ENCODE measurements at places on chromosomes 16 and 17. TPM values are rescaled to one million over a fixed set of nuclear protein-coding genes. Genes with fewer than 3 reads are reported as not detected.

The DBNDD1 gene
- total RNA-seq = 0.55 TPM

The ASGR2 gene
- total RNA-seq = not detected

The DHRS7C gene
- not detected for total RNA-seq

The ZSCAN10 gene
- total RNA-seq = 0.24 TPM

The WFDC1 gene
- 0.40 TPM for total RNA-seq

The CCL7 gene
- not detected for total RNA-seq

The CA5A gene
- not detected for total RNA-seq

The GRB2 gene
- total RNA-seq = 109 TPM

The NKD1 gene
- 0.73 TPM for total RNA-seq

The CRAMP1 gene
- 28.1 TPM for total RNA-seq

The ZPBP2 gene
- total RNA-seq = not detected

The HS3ST3A1 gene
- total RNA-seq = 1.8 TPM

The LGALS9B gene
- total RNA-seq = not detected
